ENCODE measurements at places on chromosomes 13 and 19. TPM values are rescaled to one million over a fixed set of nuclear protein-coding genes. Genes with fewer than 3 reads are reported as not detected.

Gene MCEMP1
- not detected for total RNA-seq

GRCh38 chr19:6092329-6093286, 17.7 kb downstream of the RFX2 start:
- H3K4me1 ChIP-seq: peaks cover 11% of the 10 kb centered on the region
- DNase-seq: peak; percentile 86
- H3K36me3 ChIP-seq: no peaks in the 10 kb centered on the region
- peaks cover 15% of the 10 kb centered on the region for H3K27me3 ChIP-seq

DNA sequence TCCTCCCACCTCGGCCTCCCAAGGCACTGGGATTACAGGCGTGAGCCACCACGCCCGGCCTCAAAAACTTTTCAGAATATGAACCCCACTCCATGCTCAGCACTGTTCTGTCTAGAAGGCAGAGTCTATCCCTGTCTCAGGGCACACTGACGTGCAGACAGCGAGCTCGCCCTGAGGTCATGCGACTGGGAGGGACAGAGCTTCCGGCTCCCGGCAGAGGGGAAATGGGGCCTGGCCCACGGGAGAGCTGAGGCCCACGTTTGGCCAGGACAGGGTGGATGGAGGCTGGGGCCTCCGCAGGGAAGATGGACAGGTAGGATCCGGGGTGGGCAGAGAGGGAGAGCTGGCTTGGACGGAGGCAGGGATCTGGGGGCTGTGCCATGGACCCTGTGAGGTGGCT, 2.8 kb upstream of the AZU1 start:
- no peak overlapping the region for H3K4me3 ChIP-seq
- peak; percentile 38 for DNase-seq
- H3K36me3 ChIP-seq: no peaks in the 10 kb centered on the region
- no peaks in the 10 kb centered on the region for H3K27me3 ChIP-seq
- H3K4me1 ChIP-seq: no peaks in the 10 kb centered on the region

DNA sequence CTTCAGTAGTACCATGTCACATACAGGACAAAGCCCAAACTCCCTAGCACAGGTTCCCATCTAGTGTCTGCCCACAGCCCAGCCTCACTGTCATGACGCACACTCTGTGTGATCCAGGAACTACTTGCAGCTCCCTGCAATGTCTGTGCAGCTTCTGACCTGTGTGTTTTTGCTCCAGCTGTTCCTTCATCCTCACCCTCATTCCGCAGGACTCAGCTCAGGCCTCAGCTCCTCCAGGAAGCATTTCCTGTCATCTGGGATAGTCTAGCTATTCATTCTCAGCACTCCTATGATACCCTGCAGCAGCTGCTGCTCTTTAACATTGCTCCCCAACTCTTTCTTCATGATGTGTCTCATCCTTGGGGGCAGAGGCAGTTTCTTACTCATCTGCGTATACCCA, 56.1 kb downstream of the ENOX1 start:
- no peak overlapping the region for H3K4me3 ChIP-seq
- H3K27ac ChIP-seq: no peak overlapping the region
- DNase-seq: no peak
- peaks cover 6% of the 10 kb centered on the region for H3K27me3 ChIP-seq

All from endodermal cell (in vitro differentiated cells).